ENCODE measurements at places on chromosomes 1 and 21.

- DNase-seq: no peak
These were observed 10.4 kb upstream of the ZNF670 start for GRCh38 chr1:247088967-247089366.

- DNase-seq: no peak
These were observed 1.0 kb downstream of the ARPC5 start for GRCh38 chr1:183634429-183635065.

GRCh38 chr1:231964241-231964640, 337.7 kb downstream of the DISC1 start:
- DNase-seq: peak; percentile 89

DNA sequence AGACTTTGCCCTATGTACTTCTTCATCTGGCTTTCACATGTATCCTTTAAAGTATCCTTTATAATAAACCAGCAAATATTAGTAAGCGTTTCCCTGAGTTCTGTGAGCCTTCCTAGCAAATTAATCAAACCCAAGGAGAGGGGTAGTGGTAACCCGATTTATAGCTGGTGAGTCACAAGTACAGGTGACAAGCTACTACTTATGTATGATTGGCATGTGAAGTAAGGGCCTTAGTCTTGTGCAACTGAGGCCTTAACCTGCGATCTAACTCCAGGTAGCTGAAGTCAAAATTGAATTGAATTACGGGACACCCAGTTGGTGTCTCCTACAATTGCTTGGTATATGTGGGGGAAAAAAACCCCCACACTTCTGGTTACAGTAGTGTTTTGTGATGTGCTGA, 26.0 kb downstream of the SLC16A1 start:
- DNase-seq: no peak

DNA sequence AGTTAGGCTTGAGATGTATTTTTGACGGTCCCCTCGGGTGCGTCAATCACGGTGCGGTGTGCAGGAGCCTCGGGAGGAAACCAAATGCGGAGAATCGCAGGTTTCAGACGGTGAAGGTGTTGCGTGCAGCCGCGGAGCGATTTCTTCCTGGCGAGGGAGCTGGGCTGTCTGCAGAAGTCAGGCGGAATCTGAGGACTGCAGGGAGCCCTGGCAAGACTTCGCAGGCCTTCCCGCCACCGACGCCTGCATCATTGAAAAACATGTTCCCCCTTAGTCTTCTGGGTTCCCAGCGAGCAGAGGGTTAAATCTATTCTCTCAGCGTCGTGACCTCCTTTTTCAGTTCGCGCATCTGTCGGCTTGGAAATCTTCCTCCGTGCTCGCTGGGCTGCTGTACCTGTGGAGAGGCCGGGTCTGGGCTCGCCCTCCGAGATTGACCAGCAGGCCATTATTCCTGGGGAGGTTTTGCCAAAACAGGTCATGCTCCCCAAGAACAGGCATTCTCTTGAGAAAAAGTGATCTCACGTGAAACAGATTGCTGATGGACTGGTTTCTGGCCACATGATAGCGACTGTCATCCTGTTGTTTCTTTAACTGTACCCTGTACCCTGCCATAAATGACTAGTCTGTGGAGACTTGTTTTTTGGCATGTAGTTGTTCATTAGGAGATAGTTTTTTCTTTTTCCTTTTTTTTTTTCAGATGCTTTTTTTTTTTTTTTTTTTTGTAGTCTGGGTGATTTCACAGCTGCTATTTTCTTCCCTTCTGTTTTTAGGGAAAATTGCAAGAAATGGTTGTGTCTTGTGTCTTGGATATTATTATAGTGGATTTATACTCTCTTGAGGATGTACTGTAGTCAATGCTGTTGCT, 894 bp downstream of the EPB41 start:
- DNase-seq: peak; percentile 78

- no peak for DNase-seq
These were observed 90.7 kb downstream of the TNFSF18 start for GRCh38 chr1:172960019-172960418.

- DNase-seq: no peak
These were observed 60.1 kb downstream of the ELK4 start for GRCh38 chr1:205571747-205572146.

DNA sequence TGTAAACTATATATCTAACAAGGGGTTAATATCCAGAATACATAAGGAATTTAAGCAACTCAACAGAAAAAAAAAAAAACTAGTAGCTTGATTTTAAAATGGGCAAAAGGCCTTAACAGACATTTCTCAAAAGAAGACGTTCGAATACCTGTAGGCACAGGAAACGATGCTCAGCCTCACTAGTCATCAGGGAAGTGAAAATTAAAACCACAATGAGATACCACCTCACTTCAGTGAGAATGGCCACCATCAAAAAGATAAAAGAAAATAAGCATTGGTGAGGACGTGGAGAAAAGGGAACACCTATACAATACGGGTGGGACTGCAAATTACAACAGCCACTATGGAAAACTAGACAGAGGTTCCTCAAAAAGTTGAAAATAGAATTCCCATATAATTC, 37.3 kb downstream of the NPHP4 start:
- no peak for DNase-seq

- DNase-seq: no peak
These were observed 321.9 kb downstream of the SETD4 start for GRCh38 chr21:35738347-35738961.

DNA sequence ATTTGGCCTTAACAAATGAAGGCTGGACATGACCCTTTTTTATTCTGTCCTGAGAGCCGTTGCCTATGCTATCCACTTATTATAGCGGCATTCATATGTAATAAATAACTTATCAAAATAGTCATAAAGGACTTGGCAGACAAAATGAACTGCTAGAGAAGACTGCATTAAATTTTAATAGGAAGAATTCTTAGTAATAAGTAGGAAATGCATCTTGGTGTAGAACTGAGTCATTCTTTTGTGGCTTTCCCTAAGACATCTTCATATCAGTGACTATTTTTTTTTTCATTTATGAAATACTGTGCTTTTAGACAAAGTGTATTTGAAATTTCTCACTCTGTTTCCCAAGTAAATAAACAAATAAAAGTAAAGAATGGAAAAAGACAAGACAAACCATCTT, 45.6 kb downstream of the PBX1 start:
- DNase-seq: no peak
